Lower lobe of right lung (tissue), 2 donors: ENCODE measurements at places on chromosomes 2 and 18. TPM values are rescaled to one million over a fixed set of nuclear protein-coding genes. Genes with fewer than 3 reads are reported as not detected.

APCDD1 gene
- total RNA-seq, result 33.4 TPM

- H3K36me3 ChIP-seq, result no peaks in the 10 kb centered on the region
- no peaks in the 10 kb centered on the region for H3K27me3 ChIP-seq
- DNase-seq, result no peak
- peaks cover 18% of the 10 kb centered on the region for H3K4me1 ChIP-seq
- H3K27ac ChIP-seq, result no peak overlapping the region
Observed at GRCh38 chr2:38154395-38154794, 78.4 kb upstream of the CYP1B1 start.

- no peaks in the 10 kb centered on the region for H3K27me3 ChIP-seq
- H3K36me3 ChIP-seq, result no peaks in the 10 kb centered on the region
- DNase-seq, result no peak
- no peak overlapping the region for H3K27ac ChIP-seq
- H3K4me1 ChIP-seq, result peaks cover 9% of the 10 kb centered on the region
Observed at GRCh38 chr18:76498064-76498463, 3.0 kb upstream of the ZNF516 start.

- peaks cover 51% of the 10 kb centered on the region for H3K4me1 ChIP-seq
- H3K4me3 ChIP-seq, result peak overlapping the region; percentile 14
- H3K27ac ChIP-seq, result peak overlapping the region; percentile 11
- no peaks in the 10 kb centered on the region for H3K36me3 ChIP-seq
- no peaks in the 10 kb centered on the region for H3K27me3 ChIP-seq
Observed at GRCh38 chr2:235506291-235506996, 12.6 kb downstream of the AGAP1 start.

DNA sequence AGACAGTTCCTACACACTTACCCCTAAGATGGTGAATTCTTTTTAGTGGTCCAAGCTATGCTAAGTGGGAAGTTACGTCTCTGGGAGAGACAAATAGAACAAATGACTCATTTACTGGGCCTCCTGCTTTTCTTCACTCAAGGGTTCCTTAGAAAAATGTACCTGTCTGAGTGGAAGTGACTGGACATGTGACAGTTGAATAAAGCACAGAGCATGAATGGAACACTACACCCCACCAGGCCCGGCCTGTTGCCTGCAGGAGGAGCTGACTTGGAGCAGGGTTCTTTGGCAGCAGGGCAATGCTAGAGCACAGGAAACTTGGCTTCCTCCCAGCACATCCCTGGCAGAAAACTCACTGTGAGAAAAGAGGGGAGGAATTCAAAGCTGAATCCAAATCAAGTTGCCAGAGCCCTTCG is 451.0 kb upstream of the SETBP1 start:
- no peaks in the 10 kb centered on the region for H3K4me1 ChIP-seq
- no peaks in the 10 kb centered on the region for H3K36me3 ChIP-seq
- H3K4me3 ChIP-seq, result no peak overlapping the region
- H3K27ac ChIP-seq, result no peak overlapping the region

DNA sequence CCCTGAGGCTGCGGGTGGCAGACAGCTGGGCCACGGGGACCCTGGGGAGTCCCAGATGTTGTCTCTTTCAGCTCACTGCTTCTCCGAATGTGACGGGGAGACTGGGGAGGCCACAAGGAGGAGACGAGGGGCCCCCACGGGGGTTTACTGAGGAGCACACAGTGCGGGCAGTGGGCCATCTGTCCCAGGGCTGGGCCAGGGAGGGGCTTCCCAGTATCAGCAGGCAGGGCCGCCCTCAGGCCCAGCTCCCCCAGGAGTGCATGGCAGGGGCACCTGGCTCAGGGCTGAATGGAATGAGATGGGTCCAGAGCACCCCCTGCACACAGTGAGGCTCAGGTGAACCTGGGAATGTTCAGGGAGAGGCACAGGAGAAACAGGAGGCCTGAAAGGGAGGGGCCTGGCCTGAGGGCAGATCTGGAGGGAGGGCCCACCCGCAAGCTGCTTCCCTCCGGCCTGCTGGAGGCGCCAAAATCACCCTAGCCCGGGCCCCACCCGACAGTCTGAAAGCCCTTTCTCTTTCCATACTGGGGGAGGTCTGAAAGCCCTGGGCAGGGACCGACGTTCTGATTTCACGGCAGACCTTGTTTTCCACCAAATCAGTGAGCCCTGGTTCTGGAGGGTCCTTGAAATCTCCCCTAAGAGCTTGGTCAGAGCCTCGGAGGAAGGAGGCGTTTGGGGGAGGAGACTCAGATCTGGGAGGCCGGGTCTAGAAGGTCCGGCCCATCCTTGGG is 35.5 kb upstream of the PTMA start:
- H3K4me3 ChIP-seq, result peak overlapping the region; percentile 14
- H3K27me3 ChIP-seq, result no peaks in the 10 kb centered on the region
- peak; percentile 81 for DNase-seq
- H3K36me3 ChIP-seq, result no peaks in the 10 kb centered on the region
- H3K4me1 ChIP-seq, result peaks cover 61% of the 10 kb centered on the region

GRCh38 chr18:45325778-45326177 is 289.5 kb upstream of the SLC14A2 start:
- H3K4me1 ChIP-seq, result peaks cover 6% of the 10 kb centered on the region
- H3K36me3 ChIP-seq, result no peaks in the 10 kb centered on the region
- DNase-seq, result no peak

- H3K36me3 ChIP-seq, result no peaks in the 10 kb centered on the region
- no peak overlapping the region for H3K27ac ChIP-seq
- no peak for DNase-seq
- H3K27me3 ChIP-seq, result no peaks in the 10 kb centered on the region
- H3K4me3 ChIP-seq, result no peak overlapping the region
Observed at GRCh38 chr18:48656176-48656575, 117.3 kb downstream of the CTIF start.

GRCh38 chr2:226031647-226032501 is 632.4 kb downstream of the NYAP2 start:
- H3K27me3 ChIP-seq, result no peaks in the 10 kb centered on the region
- H3K4me1 ChIP-seq, result peaks cover 17% of the 10 kb centered on the region
- H3K27ac ChIP-seq, result no peak overlapping the region

DNA sequence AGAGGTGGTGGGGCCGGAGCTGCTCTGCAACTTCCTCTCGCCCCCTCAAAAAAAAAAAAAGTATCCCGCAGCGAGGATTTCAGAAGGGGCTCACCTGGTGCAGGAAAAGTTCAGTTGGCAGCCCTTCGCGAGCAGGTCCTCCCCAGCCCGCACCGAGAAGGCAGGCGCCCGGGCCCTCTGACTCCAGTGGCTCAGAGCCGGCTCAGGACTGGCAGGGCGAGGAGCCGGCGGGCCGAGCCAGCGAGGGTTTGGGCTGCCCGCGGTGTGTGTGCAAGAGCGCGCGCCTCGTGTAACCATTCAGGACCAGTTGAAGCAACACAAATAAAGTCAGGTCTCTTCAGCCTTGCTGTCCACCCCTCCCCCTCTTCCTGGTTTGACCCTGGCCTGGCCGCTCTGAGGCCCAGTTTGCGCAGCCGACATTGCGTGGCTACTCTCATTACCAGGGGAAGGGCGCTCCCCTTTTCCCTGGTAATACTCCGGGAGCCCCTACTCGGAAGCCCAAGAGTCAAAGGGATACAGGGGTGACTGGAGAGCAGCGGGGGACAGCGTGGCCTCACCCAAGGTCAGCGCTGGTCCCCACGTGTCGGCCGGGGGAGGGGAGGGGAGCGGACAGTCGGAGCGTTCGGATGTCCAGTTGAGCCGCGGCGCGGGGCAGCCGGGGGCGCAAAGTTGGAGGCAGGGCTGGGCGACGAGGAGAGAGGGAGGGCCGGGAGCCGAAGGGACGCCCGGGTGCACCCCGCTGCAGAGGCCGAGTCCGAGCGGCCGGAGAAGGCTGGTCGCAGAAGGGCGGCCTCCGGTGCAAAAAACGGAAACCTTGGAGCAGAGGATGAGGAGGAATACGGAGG is 12.3 kb downstream of the EN1 start:
- no peak for DNase-seq
- H3K36me3 ChIP-seq, result no peaks in the 10 kb centered on the region
- H3K27ac ChIP-seq, result no peak overlapping the region
- H3K27me3 ChIP-seq, result peaks cover 99% of the 10 kb centered on the region
- H3K4me3 ChIP-seq, result peak overlapping the region; percentile 50

TOGARAM2 gene
- 15.4 TPM for total RNA-seq

COLEC11 gene
- total RNA-seq, result 0.30 TPM

DNA sequence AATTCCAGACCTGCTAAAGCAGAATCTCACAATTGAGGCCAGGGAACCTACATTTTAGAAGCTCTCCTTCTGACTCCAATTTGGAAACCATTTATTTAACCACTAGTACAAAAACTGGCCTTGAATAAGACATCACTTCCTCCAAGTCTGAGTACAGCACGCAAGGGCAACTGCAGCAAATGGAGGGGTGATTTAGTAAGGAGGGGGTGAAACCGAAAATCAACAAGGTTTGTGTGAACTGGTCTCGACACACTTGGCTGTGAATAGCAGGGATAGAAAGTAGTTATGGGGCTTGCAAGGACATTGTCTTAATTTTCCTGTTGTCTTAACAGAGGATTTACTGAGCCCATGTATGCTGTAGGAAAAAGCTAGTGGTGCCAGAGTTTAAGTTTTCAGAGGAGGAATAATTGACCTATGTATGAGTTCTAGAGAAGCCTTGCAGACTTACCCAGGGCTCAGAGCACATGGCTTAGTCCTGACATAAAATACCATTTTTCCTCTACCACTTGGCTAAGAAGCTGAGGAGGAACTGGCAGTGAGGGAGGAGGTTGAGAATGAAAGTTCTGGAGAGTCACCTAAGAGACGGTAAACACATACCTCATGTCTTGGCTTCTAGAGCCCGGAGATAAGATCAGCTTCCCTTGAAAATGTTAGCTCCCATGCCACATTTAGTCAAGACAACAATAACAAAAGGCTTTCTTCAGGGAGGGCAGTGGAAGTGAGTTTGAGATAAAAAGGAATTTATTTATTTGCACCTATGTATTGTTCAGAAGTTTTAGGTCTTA is 114.8 kb downstream of the SMAD2 start:
- no peaks in the 10 kb centered on the region for H3K36me3 ChIP-seq
- no peak overlapping the region for H3K27ac ChIP-seq
- peaks cover 8% of the 10 kb centered on the region for H3K4me1 ChIP-seq
- H3K27me3 ChIP-seq, result no peaks in the 10 kb centered on the region

CPS1 gene
- total RNA-seq, result 3.0 TPM

GRCh38 chr2:203999835-204000234 is 63.3 kb downstream of the ICOS start:
- DNase-seq, result no peak
- no peak overlapping the region for H3K4me3 ChIP-seq
- no peak overlapping the region for H3K27ac ChIP-seq
- no peaks in the 10 kb centered on the region for H3K36me3 ChIP-seq
- peaks cover 14% of the 10 kb centered on the region for H3K4me1 ChIP-seq

DNA sequence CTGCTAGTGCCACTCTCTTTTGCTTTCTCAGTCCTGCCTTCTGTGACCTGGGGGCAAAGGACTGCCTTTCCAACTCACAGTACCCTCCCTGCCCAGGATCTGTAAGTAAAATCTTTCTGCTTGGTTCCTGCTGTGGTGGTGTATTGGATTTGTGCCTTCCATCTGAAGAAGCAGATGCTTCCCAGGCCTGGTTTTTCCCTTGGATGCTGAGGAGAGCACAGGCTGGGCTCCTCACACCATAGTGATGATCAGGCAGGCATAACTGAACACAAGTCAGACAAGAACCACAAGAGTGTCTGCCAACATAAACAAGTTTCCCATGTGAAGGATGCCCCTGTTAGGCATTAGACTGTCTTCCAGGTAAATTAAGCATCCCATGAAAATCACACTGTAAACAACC is 121.3 kb upstream of the NRXN1 start:
- H3K4me1 ChIP-seq, result no peaks in the 10 kb centered on the region
- H3K36me3 ChIP-seq, result no peaks in the 10 kb centered on the region
- no peak overlapping the region for H3K4me3 ChIP-seq
- no peaks in the 10 kb centered on the region for H3K27me3 ChIP-seq
- DNase-seq, result no peak
- no peak overlapping the region for H3K27ac ChIP-seq

DNA sequence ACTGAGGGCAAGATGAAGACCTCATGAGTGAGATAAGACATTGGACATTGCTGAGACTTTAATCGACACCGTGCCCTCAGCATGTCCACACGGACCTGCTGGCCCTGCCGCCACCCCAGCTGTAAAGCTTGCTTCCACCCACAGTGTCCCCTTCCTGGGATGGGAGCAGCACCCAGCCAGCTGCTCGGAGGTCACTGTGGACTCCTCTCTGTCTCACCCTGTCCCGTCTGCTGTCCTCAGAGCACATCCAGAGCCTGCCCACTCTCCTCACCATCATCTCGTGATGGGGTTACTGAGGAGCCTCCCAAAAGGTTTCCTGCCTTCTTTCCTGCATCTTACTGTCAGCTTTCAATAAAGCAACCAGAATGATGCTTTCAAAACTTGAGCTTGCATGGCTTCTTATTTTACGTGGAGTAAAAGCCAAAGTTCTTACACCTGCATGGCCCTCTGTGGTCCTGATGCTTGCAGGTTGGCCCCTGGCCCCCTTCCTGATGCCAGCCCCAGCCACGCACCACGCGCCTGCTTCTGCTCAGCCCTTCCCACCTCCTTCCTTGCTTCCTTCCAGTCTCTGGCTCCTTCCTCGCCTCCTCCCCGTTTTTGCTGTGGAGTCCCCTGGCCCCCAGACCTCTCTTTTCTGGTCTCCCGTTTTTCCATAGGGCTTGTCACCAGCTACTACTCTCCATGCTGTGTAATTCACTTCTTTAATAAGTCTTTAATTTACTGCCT is 67.0 kb downstream of the DGKD start:
- no peak overlapping the region for H3K4me3 ChIP-seq
- H3K27ac ChIP-seq, result peak overlapping the region; percentile 79
- H3K36me3 ChIP-seq, result peaks cover 6% of the 10 kb centered on the region
- peaks cover 47% of the 10 kb centered on the region for H3K4me1 ChIP-seq
- no peak for DNase-seq
- no peaks in the 10 kb centered on the region for H3K27me3 ChIP-seq

- H3K36me3 ChIP-seq, result no peaks in the 10 kb centered on the region
- no peak overlapping the region for H3K4me3 ChIP-seq
- H3K27ac ChIP-seq, result no peak overlapping the region
- DNase-seq, result no peak
Observed at GRCh38 chr2:171227066-171227782, 66.5 kb upstream of the TLK1 start.

- no peak for DNase-seq
- H3K36me3 ChIP-seq, result no peaks in the 10 kb centered on the region
- H3K27me3 ChIP-seq, result no peaks in the 10 kb centered on the region
Observed at GRCh38 chr18:2881088-2881839, 34.5 kb downstream of the EMILIN2 start.

MC4R gene
- 0.35 TPM for total RNA-seq

TUBA3E gene
- not detected for total RNA-seq
